ENCODE measurements at places on chromosomes 5 and 9.

GRCh38 chr5:180439911-180440769 lies 54.0 kb upstream of the CNOT6 start:
- no peak for DNase-seq

- no peak for DNase-seq
Measured at GRCh38 chr9:79813258-79813638, 241.5 kb downstream of the TLE4 start.

DNA sequence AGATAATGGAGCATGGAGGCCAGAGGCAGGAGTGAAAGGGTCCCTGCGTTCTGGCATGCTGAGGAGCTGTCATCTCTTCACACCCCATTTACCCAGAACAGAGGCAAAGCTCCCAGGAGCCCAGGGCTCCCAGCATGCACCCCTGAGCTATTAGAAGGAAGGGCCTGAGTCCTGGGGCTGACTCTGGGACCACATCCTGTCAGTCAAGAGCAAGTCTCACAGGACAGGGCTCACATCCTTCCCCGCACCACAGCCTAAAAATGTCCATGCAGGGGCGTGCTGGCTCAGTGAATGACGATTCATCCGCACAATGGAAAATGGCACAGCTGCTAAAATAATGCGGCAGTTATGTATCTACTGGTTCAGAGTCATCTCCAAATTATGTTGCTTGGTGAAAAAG lies 31.4 kb downstream of the CAMK2A start:
- DNase-seq: no peak

DNA sequence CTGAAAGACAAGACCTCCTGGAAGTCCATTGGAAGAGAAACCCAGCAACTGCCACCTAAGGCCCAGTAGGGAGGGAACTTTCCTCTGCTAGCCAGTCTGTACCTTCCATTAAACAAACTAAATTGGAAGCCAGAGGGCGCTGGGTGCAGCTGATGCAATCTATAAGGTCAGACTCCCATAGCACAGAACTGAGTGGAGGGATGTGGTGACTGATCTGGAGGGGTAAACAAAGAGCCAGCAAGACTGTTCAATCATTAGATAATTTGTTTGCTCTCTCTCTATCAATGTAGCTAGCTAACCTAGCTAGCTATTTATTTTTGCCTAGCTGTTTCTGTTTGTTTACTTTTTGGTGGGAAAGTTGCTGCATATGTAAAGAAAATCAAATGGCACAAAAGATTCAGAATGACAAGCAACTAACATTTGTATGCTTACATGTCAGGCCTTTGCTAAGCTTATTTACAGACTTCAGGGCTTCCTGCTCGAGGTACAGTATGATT lies 291.8 kb upstream of the DAB2 start:
- DNase-seq: no peak

- DNase-seq: no peak
Measured at GRCh38 chr9:88077071-88077617, 61.1 kb downstream of the SPATA31C2 start.

Measured in GM04504 (cell line).